ENCODE measurements at places on chromosomes 6 and 20.
A peak's percentile ranks its signal among the peaks of the same experiment; 100 is the strongest.

DNA sequence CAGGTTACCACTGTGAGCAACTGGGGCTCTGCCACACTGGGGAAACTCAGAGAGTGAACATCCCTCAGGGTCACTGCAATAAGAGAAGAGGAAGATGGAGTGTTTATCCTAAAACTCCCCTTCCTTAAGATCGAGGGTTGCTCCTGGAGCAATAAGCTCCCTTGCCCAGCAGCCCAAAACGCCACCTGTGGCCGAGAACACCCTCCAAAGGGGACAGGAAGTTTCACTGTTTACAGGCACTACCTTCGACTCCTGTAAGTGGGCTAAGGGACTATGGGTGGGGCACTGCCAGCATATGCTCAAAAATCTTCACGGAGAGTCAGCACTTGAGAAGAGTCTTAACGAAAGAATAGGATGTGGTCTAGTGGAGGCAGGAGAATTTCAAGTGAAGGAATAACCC, 132.5 kb downstream of the FAXC start:
- no peak for DNase-seq

- no peak for DNase-seq
Observed at GRCh38 chr6:170158296-170159021, 132.4 kb downstream of the DLL1 start.

DNA sequence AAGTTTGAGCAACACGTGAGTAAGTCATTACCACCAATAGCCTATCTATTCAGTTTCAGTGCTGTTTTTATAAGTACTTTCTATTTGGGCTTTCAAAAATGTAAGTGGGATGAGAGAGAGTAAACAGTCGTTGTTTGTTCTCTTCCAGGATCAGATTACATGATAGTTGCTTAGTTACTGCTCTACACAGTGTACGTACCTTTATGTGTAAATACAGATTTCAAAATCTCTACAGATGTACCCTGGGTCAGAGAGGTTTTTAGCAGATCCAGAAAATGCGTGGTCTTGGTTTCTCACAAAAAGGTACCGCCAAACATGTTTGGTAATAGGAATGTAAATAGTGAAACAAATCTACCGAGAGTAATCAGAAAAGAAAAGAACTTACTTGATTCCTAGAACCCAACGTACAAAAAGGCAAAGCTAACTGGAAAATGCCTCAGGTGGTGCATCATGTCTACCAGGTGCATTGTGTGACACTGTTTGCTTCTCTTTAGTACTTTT, 421.1 kb downstream of the BCKDHB start:
- DNase-seq = no peak

DNA sequence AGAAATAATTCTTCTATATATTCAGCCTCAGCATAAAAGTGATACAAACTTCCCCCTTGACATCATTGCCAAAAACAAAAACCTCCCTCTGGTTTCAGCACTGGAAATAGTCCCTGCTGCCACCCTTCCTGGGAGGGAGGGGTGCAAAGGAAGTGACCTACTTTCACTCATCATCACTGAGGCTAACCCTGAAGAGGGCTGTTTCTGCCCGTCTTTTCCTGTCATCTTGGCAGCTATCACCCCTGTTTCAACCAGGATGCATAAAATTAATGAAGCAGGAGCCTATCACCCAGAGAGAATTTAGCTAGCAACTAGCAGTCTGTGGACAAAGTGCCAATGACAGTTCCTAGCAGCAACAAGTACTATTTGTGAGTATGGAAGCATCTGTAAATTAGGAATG, 397.8 kb downstream of the LAMA2 start:
- DNase-seq = peak; percentile 6

DNA sequence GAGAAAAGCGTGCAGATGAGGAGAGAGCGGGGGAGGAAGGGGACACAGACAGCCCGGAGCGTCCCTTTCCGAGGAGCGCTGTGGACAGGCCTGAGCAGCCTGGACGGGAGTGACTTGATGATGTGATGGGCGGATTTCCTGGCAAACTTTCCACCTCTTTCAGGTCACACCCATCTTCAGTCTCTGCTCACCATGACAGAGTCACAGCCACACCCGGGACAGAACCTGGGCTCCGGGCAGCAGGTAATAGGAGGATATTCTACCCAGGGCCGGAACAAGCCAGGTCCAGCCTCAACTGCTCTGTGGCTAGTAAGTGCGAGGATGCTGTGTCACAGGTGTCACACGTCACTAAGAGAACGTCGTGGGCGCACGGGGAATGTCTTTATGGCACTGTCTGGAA, 84.3 kb downstream of the THBS2 start:
- no peak for DNase-seq

DNA sequence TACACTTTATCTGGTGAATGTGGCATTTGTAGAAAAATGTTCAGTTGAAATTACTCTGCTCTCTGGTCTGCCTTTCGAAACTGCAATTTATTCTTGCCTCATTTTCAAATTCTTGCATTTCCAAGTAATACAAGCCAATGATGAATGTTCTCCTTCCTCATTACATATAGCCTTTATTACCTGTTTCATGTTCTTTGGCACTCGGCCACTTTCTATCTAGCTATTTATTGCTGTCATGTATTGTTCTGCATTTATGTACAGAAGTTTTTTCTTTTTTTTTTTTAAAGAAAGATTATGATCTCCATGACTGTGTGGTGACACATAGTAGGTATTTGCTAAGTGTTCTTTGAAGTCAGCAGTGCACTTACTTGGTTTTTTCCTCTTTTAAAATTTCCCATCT, 261.4 kb downstream of the ZFAND3 start:
- no peak for DNase-seq

GRCh38 chr20:1403624-1404023, 10.8 kb upstream of the FKBP1A start:
- no peak for DNase-seq

DNA sequence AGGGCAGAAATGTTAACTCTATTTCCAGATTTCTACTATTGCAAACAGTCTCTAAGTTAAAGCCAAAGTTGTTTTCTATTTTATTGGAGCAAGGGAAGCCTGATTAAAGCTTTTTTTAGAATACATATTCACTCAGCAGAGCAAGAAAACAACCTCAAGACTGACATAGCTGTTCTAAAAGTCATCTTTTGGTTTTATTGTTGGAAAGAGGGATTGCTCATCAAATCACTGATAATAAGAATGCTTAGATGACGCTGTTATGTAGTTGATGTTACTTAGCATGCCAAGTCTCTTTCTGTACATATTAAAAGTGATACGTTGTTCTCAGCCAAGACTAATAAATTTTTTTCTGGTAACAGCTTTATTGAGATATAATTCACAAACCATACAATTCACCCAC, 172.6 kb upstream of the LAMA2 start:
- no peak for DNase-seq

GRCh38 chr6:159112714-159113113, 56.5 kb upstream of the FNDC1 start:
- DNase-seq = no peak

DNA sequence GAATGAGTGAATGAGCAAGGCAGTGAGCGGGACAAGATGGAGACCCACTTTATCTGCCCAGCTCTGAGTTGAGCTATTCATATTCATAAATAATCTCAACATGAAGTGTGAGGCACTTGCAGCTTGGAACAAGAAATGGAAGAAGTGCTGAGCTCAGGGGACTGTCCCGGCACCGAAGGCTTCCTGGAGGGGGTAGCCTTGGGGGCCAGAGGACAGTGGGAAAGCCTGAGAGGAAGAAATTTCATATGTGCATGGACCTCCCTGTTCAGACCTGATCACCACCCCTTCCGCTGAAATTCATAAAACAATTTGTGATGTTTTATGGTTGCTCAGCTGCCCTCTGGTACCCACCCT, 103.2 kb downstream of the TOX2 start:
- DNase-seq = no peak

DNA sequence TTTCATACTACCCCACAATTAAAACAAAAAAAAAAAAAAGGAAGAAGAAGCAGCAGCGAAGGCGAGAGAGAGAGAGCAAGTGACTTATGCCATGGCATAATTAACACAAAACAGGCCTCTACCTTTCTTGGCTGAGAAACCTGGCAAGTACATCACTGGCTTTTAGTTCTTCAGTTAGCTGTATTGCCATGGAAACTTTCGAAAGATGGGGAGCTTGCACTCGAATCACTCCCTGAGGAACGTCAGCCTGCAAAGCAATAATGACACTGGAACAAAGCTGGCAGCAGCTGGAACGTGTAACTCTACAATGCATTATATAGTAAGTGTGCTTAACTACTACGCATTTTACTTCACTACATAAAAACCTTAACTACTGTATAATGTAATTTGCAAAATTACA, 126.1 kb downstream of the ARHGAP18 start:
- no peak for DNase-seq

- DNase-seq = no peak
Observed at GRCh38 chr6:99575544-99576227, 7.2 kb upstream of the CCNC start.

DNA sequence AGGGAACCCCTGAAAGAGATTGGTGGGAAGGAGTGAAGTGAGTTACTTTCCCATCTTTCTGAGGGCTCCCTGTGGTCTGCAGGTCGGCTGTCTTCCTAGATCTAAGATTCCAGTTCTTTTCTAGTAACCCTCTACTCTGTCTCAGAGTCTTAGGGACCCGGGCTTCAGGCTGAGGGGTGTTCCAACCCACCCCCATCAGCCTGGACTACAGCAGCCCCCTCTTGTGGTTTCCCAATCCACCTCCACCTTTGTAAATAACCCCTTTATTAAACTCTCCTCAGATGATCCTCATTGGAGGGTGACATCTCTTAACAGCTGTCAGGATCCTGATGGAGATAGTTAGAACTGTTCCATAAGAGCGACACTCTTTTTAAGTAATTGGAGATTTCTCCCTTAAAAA, 300.4 kb downstream of the LRFN2 start:
- no peak for DNase-seq

DNA sequence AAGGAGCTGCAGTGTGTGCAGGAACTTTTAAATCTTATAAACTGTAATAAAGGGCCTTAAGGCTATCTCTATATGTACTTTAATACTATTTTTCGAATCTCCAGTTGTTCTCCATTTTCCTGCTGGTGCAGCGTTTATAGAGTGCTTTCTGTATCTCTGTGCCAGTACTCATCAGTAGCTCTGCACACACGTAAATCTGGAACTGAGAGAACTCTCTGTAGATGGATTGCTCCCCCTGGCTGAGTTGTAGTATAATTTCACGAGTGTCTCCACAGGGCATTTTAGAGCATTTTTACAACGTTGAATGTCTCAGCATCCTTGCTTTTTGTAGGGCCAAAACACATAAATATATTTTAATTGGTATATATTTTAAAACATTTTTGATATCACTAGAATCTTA, 256.5 kb downstream of the TRDN start:
- no peak for DNase-seq

- no peak for DNase-seq
Observed at GRCh38 chr6:10136636-10137035, 278.2 kb downstream of the TFAP2A start.

- no peak for DNase-seq
Observed at GRCh38 chr6:46191961-46192360, 21.2 kb upstream of the ENPP5 start.

DNA sequence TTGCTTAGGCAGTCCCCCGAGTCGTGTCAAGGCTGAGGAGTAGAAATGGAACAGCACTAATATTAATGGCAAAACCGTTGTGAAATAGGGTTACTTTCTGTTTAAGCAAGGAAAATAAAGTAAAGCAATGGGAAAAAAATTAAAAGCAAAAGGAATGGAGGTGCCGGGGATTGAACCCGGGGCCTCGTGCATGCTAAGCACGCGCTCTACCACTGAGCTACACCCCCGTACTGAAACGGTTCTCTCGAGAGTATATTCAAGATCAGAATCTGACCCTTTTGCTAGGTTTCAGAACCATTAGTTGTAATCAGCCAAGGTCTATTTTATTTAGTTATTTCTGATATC, 85.5 kb downstream of the TRIM27 start:
- DNase-seq = peak; percentile 67

- DNase-seq = no peak
Observed at GRCh38 chr6:118764766-118765165, 113.4 kb upstream of the CEP85L start.

DNA sequence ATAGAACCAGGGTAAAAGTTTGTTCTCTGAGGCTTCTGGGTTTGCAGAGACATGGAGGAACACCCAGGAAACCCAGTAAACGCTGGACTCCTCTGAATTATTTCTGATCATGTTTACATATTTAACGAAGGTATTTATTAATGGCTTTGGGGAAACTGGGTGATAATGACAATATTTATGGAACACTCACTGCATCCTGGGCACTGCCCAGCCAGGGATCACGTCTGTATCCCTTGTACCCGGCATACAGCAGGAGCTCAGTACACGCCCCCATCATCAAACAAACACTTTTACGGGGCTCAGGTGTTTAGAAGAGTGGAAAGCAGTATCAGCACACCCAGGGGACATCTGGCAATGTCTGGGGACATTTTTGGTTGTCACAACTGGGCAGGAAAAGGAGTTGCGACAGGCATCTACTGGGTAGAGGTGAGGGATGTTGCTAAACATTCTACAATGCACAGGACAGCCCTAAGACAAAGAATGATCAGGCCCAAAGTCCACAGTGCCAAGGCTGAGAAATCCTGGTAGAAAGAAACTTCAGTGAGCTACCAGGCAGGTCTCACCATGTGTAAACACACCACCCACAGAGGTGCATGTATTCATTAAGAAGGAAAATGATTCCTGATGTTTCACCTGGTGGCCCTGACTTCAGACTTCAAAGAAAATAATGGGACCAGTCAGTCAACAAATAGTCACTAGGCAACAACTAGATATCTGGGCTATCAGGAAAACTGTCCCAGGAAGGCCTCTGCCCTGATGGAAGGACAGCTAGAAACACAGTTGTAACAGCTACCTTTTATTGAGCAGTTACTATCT, 35.3 kb downstream of the ZMYND8 start:
- no peak for DNase-seq

DNA sequence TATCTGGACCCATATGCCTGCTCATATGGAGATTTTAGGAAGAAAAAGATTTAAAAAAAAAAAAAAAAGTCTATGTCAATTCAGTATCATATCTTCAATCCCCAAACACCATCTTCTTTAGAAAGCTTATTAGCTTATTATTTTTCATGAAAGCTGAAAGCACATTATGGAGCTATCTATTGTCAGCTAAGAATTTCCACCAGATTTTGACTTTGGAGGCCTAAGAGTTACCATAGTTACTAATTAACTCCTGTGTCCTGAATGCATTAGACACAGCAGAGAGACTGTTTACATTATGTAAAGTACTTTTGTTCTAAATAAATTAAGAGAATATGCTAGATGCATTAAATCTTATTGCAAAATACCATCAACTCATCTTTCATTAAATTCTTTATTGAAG, 255.5 kb upstream of the NRSN1 start:
- no peak for DNase-seq

GRCh38 chr20:51165131-51165530, 142.2 kb upstream of the KCNG1 start:
- no peak for DNase-seq

DNA sequence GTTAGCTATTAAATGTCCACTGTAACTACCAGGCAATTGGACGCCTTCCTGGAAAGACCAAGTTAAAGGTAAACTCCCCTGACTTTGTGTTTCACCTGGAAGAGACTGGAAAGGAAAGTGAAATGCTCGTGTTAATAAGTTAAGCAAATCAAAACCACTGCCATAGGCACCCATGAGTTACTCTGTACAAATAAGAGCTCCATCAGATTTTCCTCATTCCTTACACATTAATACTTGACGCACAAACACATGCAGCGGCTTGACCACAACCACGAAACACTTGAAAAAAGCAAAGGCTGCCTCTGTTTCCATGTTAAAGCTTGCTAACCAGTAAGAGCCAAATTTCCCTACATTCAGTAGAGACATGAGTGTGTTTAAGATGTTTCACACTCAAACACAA, 19.8 kb downstream of the GCM1 start:
- DNase-seq = no peak

- no peak for DNase-seq
Observed at GRCh38 chr6:130065609-130066156, 47.3 kb downstream of the L3MBTL3 start.

GRCh38 chr20:17871181-17871580, 97.4 kb downstream of the SNX5 start:
- no peak for DNase-seq

All from activated T-cell treated with anti-CD3 and anti-CD28 coated beads for 24 hours (primary cell).